NCI-H1092 treated with DMSO at 0.1 percent for 48 hours (cell line): ENCODE measurements at places on chromosomes 3 and 15.

- peak; percentile 43 for DNase-seq
Observed at GRCh38 chr3:32321095-32321790, 70.4 kb upstream of the CMTM7 start.

- no peak for DNase-seq
Observed at GRCh38 chr3:97235179-97235578, 420.8 kb downstream of the EPHA6 start.

DNA sequence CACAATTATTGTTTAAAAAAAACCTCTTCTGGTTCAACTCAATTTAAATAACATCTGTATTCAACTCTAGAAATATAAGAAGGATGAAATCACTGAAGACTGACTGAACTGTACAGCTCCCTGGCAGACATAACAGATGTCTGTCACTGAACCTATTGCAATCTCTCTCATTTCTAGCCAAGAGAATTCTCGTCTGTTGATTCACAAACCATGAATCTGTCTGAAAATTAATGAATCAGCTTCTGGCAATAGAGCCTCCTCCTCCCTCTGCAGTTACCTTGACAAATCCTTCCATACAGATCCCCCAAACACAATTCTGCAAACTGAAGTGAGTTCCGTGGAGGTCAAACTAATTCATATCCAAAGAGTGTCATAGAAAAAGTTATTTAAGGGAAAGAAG, 561.4 kb downstream of the PYDC2 start:
- no peak for DNase-seq

DNA sequence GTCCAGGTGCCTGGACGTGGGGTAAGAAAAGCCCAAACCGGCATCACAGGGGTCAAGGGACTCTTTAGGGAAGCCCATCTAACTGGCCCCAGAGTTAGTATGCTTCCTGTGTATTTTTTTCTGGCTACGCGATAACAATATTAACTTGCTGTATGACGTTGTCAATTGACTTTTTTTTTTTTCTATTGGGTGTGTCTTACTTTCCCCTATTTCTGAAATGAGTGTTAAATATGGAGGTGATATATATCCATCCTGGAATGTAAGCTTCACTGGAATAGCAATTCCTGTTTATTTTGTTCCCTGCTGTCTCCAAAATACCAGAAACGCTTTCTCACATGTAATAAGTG, 598 bp upstream of the GMNC start:
- no peak for DNase-seq

GRCh38 chr3:107100573-107100972, 276.7 kb upstream of the CCDC54 start:
- no peak for DNase-seq

- no peak for DNase-seq
Observed at GRCh38 chr15:39447881-39448280, 133.0 kb upstream of the THBS1 start.

DNA sequence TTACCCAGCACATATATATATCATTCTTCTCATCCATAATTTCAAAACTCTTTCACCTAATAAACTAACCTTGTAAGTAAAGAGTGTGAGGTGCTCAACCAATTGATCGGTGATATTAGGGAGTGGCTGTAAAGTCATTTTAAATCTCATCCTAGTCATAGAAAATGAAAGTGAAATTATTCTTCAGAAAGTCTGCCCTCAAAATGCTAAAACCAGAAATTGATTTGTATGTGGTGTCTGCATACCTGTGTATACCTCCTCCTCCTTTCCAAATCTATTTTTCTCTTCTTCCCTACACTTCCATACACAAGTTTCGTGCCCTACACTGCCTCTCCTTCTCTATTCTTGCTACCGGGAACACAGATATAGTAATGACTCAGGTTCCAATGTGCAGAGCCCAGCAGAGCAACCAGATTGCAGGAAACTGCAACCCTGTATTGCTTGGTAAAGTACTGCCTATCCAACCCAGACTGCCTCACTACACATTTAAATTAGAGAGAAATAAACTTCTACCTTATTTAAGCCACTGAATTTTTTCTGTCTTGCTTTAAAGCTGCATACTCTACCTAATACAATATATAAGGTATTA, 7.4 kb upstream of the TBC1D5 start:
- no peak for DNase-seq
